Upper lobe of left lung (tissue), 6 donors: ENCODE measurements at places on chromosomes 3 and 15. TPM values are rescaled to one million over a fixed set of nuclear protein-coding genes. Genes with fewer than 3 reads are reported as not detected.

Gene TLR9
- not detected for total RNA-seq

- no peak for DNase-seq
These were observed 9.6 kb downstream of the PYDC2 start for GRCh38 chr3:191470545-191470944.

Gene NCK1
- total RNA-seq = 43.8 TPM

DNA sequence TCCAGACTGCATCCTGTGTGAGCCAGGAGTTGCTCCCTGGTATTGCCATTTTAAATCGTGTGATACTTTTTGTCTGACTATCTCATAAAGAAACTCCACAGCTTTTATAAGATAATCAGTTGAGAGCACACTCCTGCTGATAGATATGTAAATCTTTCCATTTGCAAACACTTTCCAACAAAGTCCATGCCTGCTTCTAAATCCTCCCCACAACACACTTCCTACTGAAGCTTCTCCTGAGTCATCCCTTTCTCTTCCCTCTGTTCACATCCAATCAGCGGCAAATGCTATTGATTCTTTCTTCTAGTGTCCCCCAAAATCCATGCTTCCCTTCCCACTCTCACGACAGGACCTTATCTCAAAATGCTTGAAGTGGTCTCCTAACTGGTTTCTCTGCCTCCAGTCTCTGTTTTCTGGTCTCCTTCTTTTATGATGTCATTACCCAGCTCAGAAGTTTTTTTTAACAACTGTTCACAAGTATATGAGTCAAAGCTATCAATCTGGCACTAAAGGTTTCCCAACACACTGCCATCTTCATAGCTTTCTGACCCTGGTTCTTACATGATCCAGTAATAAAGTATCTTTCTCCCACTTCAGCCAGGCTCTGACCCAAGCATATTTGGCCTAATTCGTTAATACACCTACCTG lies 4.5 kb upstream of the WWTR1 start:
- no peak for DNase-seq

DNA sequence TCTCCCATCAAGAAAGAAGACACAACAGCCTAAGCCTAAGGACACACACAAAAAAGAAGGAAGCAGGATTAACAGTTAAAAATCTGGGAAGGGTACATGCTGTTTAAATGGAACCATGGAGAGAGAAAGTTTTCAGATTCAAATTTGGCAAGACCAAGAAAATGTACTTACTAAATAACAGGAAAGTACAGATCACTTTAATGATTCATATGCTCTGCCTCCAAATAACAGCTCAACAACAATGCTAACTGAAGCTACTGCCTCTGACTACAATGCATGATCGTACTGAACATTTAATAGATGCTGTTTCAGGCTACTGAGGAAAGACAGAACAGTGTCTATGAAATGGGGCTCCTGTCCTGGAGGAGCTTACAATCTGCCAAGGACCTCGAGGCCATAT lies 8.4 kb upstream of the NMB start:
- DNase-seq = no peak
